T-cell (primary cell): ENCODE measurements at places on chromosomes 16 and 17.

DNA sequence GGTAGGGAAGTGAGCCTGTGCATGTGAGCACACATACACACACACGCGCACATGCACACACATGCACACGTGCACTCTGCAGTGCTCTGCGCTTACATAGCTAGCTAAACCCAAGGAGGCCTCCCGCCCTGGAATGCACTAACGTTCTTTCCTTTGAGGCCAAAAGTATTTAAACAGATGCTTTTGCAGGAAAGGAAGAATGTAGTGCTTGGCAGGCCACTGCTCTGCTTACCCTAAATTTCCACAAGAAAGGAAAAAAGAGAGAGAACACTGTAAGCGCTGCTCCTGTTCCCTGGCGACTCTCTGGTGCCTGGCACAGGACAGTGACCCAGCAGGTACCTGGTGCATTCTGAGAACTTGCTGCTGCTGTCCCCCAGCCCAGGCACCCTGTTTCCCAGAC lies 31.3 kb upstream of the MRPS23 start:
- DNase-seq: no peak

GRCh38 chr17:64162554-64162953 lies 32.6 kb upstream of the ERN1 start:
- no peak for DNase-seq

DNA sequence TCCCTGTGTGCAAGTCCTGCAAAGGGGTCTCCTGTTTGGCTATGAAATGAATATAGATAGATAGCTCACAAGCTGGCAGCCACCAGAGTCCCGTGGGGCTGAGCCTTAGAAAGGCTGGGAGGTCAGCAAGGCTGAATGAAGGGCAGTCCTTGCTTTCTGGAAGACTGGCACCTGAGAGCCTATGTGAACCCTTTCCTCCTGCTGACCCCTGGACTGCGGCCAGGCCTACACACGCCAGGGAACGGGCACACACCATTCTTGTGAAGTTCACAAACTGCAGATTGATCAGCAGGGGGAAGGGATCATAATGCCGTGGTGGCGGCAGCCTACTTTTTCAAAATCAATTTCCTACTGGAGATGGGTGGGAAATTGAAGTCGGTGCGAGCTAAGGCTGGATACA lies 985 bp upstream of the C17orf107 start:
- DNase-seq: no peak

DNA sequence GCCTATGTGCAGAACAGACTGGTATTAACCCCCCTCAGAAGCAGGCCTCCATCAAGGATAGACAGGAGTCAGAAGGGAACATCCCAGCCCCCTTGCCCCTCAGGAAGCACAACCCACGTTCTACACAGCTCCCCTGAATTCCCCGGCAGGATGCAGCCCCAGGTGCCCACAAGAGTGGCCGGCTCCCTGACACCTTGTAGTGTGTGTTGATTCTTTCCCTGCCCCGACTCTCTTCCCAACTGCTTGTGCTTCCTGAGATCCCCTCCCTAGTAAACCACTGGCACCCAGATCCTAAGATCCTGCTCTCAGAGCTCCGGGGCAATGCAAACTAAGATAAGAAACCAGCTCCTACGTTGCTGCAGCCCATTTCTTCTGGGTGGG lies 34.8 kb upstream of the LITAF start:
- DNase-seq: no peak

DNA sequence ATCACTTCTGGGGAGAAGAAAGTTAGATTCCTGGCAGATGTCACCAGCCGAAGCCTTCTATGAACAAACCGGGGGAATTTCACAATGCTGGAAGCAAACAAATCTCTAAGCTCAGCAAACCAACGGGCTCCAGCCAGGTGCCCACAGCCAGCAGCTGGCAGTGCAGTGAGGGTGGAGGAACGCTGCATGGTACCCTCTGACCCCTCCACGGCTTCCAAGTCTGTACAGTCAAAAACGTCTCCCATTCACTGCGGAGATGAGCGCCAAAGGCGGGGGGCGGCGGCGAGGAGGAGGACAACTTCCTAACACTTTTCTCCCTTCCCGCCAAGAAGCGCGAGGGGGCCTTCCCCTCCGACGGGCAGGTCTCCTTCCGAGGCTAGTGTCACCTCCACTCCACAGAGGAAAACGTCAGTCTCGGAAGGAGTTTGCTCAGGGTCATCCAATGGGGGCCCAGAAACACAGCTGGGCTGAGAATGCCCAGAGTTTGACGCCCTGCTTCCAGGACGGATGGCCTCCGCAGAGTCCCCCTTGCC lies 924 bp downstream of the ZNF598 start:
- DNase-seq: no peak

GRCh38 chr16:1792836-1793577 lies 498 bp downstream of the IGFALS start:
- no peak for DNase-seq

GRCh38 chr17:4986403-4986802 lies 1.1 kb downstream of the CAMTA2 start:
- no peak for DNase-seq
